ENCODE measurements at places on chromosomes 7 and 10.

DNA sequence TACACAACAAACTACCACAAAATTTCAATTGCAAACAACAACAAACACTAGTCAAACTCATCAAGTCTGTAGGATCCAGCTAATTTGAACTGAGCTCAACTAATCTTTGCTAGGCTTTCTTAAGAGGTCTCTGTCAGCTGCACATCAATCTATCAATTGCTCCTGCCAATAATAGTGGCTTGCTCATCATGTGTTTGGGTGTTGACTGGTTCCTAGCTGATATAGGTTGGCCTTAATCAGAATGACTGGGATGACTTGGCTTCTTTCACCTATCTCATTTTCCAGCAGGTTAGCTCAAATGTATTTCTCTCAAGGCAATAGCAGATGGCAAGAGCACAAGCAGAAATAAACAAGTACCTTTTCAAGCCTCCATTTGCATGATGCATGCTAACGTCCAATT is 370.3 kb upstream of the NFE2L3 start:
- no peak for DNase-seq

GRCh38 chr7:140702774-140703173 is 6.3 kb downstream of the NDUFB2 start:
- no peak for DNase-seq

DNA sequence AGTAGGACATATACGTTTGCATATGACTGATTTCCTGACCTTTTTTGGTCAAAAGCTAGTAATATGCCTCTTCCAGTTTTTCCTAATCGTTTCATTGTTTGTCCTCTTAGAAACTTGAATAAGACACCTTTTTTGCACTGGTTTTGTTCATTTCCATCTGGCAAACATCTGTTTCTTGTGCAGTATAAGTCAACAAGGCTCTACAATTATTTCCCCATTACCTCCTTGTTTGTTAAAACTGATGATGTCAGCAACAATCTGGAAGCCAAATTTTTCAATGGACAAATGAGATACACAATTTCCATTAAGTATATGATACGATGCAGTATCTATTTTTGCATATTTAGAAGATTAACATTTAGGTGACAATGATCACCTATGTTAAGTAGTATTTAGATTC is 148.8 kb downstream of the NRBF2 start:
- no peak for DNase-seq

GRCh38 chr7:92691578-92691977 is 101.4 kb upstream of the FAM133B start:
- DNase-seq, result no peak

DNA sequence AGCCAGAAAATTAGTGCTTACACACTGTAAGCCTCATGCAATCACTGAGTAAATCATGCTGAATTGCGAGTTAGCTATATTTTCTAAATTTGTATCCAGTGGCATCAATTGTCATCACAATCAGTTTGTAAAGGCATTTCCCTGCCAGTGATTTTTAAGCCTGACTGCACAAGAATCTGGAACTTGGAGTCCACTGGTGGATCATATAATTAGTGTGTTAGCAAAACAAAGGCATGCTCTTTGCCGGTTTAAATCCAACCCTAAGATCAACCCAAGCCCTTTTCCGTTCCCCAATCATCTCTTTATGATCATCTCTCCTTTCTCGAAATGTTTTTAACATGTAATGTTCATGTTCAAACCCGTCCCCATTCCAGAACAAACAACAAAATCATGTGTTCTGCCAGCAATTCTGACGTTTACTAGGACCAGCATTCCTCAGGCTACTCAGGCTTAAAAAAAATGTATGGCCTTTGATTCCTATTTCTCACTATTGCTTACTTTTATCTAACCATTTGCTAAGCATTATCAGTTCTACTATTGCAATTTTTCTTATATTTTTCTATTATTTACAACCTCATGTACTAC is 649.2 kb downstream of the SORCS1 start:
- DNase-seq, result no peak

Data from activated T-cell treated with anti-CD3 and anti-CD28 coated beads, Interleukin-2, amount 50 U/mL, for 1 hour (primary cell).